Renal cortical epithelial cell (primary cell): ENCODE measurements at places on chromosomes 16 and 17.

- no peak for DNase-seq
Measured at GRCh38 chr17:978103-979093, 1.2 kb downstream of the NXN start.

DNA sequence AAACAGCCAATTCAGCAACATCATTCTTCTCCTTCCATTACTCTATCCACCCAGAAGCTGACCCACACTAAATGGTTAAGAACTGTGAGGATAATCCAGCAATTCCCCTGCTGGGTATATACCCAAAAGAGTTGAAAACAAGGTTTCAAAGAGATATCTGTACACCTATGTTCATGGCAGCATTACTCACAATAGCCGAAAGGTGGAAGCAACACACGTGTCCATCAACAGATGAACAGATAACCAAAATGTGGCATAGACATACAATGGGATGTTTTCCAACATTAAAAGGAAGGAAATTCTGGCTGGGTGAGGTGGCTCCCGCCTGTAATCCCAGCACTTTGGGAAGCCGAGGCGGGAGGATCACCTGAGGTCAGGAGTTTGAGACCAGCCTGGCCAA is 19.9 kb downstream of the MIS12 start:
- no peak for DNase-seq

DNA sequence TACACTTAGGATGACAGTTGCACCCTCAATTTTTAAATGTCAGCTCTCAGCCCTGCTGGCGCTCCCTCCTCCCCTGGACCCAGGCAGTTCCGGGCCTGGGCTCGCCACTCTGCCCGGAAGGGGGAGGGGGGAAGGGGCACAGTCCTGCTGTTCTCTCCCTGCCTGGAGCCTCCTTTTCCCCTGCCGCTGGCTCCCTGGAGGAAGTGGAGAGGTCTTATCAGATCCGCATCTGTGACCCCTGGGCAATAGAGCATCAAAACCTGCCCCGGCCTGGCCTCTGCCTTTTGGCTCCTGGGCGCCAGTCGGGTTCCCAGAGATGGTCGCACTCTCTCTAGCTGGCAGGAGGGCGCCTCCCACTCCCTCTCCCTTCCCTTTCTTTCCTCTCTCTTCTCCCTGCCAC is 149.3 kb downstream of the IRF8 start:
- no peak for DNase-seq

DNA sequence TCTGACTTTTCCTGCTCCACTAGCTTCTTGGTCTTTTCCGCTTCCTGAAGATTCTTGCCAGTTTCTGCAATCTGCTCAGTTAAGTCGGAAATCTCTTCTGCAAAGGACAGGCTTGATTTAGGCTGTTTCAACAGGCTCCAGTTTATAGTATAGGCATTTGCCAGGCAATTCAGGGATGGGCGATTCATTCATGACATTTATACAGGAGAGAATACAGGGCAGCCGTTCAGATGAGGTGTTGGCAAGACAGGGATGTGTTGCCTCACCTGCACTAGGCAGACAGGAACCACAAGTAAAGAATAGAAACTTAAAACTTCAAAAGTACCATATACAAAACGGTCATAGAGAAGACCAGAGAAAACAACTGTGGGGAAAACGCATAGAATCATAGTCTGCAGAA is 61.7 kb downstream of the MYH13 start:
- DNase-seq, result no peak

DNA sequence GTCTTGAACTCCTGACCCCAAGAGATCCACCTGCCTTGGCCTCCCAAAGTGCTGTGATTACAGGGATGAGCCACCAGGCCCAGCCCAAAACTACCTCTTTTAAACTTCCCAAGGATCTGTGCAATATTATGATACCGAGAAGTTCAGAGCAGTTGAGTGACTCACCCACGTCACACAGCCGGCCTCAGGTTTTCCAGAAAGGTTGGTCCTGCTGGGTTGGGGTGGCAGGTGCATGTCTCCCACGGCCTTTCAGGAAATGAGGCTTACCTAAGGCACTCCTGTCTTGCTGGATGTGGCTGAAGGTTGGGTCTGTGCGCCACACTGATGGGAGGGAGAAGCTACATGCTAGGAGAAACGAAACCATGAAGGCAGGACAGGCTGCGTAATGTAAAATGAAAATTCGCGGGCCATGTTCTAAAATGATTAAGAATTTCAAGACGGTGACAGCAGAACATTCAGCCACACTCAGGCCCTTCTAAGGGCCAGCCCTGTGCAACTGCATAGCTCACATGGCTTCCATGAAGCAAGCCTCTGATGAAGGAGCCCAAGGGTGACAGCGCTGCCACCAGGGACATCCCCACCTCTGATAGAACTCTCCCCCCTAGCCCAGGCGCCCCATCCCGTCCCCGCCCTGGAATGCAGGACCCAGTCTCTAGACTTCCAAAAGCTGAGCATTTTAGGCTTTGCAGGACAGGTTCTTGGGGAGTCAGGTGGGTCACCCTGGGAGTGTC is 6.6 kb upstream of the GLIS2 start:
- DNase-seq, result no peak

- DNase-seq, result no peak
Measured at GRCh38 chr17:45243750-45244149, 18.1 kb downstream of the SPATA32 start.
